HepG2 (cell line): ENCODE measurements at places on chromosomes 5 and 9. TPM values are rescaled to one million over a fixed set of nuclear protein-coding genes. Genes with fewer than 3 reads are reported as not detected.

SPINK4 gene
- total RNA-seq: 0.53 and 0.98 TPM in 2 replicates

ISCA1 gene
- total RNA-seq: 40.9 and 55.0 TPM in 2 replicates

EXD3 gene
- total RNA-seq: 1.3 and 2.7 TPM in 2 replicates

PCDHGB1 gene
- 0.95 and 2.6 TPM in 2 replicates for total RNA-seq

GFRA3 gene
- 0.10 and 0.27 TPM in 2 replicates for total RNA-seq

PRLR gene
- 13.3 and 22.2 TPM in 2 replicates for total RNA-seq

TTC23L gene
- 1.1 and 1.4 TPM in 2 replicates for total RNA-seq

SPINK13 gene
- not detected in 2 replicates for total RNA-seq

KIF4B gene
- 0.04 and 0.11 TPM in 2 replicates for total RNA-seq

PIP5K1B gene
- total RNA-seq: 15.8 and 20.9 TPM in 2 replicates

INSL4 gene
- total RNA-seq: not detected in 2 replicates

TNIP1 gene
- 26.2 and 29.8 TPM in 2 replicates for total RNA-seq

GFI1B gene
- 0.51 TPM in 1 of 2 replicates, not detected in the other for total RNA-seq

HTR1A gene
- total RNA-seq: not detected in 2 replicates

PCDHGA6 gene
- 0.13 and 0.33 TPM in 2 replicates for total RNA-seq

TYRP1 gene
- 0.28 TPM in 1 of 2 replicates, not detected in the other for total RNA-seq

GCNT4 gene
- 0.22 and 0.27 TPM in 2 replicates for total RNA-seq

OBP2B gene
- not detected in 2 replicates for total RNA-seq

C9orf43 gene
- total RNA-seq: 0.18 and 0.31 TPM in 2 replicates

UGT3A1 gene
- total RNA-seq: not detected in 2 replicates

ATOSB gene
- total RNA-seq: 1.9 and 2.3 TPM in 2 replicates

EGR1 gene
- total RNA-seq: 4.5 and 5.6 TPM in 2 replicates

CCL19 gene
- total RNA-seq: not detected in 2 replicates

CSF1R gene
- total RNA-seq: not detected in 2 replicates

TSC1 gene
- total RNA-seq: 26.3 and 31.6 TPM in 2 replicates

DNAH5 gene
- 0.03 and 0.09 TPM in 2 replicates for total RNA-seq

C5orf52 gene
- not detected in 2 replicates for total RNA-seq

AKNA gene
- total RNA-seq: 2.5 and 3.1 TPM in 2 replicates

ROR2 gene
- total RNA-seq: not detected in 2 replicates

PALM2AKAP2 gene
- total RNA-seq: 1.5 and 1.8 TPM in 2 replicates

ANKHD1 gene
- total RNA-seq: 69.9 and 101 TPM in 2 replicates

PCDHGA4 gene
- total RNA-seq: 0.15 and 0.58 TPM in 2 replicates

PLAC8L1 gene
- total RNA-seq: not detected in 2 replicates

TAF11L6 gene
- total RNA-seq: not detected in 2 replicates

MARCOL gene
- total RNA-seq: not detected in 2 replicates

FBXO38 gene
- total RNA-seq: 35.6 and 35.9 TPM in 2 replicates

ADAMTS19 gene
- not detected in 2 replicates for total RNA-seq

CXCL14 gene
- total RNA-seq: not detected in 2 replicates

IL33 gene
- total RNA-seq: not detected in 2 replicates

AQP7 gene
- total RNA-seq: 0.58 and 1.9 TPM in 2 replicates

RANBP17 gene
- not detected in 2 replicates for total RNA-seq

GRXCR2 gene
- total RNA-seq: not detected in 2 replicates

PCDHGA7 gene
- total RNA-seq: 0.17 and 0.31 TPM in 2 replicates

MAP1B gene
- total RNA-seq: 6.2 and 12.6 TPM in 2 replicates

TAF9 gene
- 113 and 158 TPM in 2 replicates for total RNA-seq

DNAJA1 gene
- total RNA-seq: 306 and 476 TPM in 2 replicates

TLX3 gene
- total RNA-seq: not detected in 2 replicates

HACD4 gene
- not detected in 2 replicates for total RNA-seq

RPL12 gene
- total RNA-seq: 1,551 and 1,660 TPM in 2 replicates

RAB3C gene
- not detected in 2 replicates for total RNA-seq

LECT2 gene
- not detected in 2 replicates for total RNA-seq

NUTM2F gene
- total RNA-seq: 0.07 and 0.09 TPM in 2 replicates

SEMA5A gene
- total RNA-seq: not detected in 2 replicates

ARPC5L gene
- 33.8 and 35.4 TPM in 2 replicates for total RNA-seq
